ENCODE measurements at places on chromosomes 7 and 10.

GRCh38 chr10:117226813-117227451 is 14.0 kb upstream of the SLC18A2 start:
- DNase-seq = no peak

- no peak for DNase-seq
Observed at GRCh38 chr7:48660306-48660870, 264.0 kb upstream of the CDC14C start.

DNA sequence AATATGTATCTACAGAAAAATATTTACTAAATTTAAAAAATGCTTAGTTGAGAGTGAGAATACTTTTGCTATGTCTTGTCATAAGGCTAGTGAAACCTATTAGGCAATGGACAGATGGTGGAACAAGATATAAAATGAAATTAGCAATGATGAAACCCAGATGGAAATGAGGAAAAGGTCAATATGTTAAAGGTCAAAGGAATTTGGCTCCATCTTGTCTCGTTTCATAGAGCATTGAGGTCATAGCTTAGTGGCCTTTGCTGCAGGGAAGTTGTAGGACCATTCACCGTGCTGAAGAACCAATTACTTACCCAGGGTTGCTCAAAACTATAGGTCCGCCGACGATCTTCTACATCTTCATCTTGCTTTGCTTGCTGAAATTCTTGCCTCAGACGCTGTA is 683.9 kb downstream of the PARD3 start:
- DNase-seq = no peak

DNA sequence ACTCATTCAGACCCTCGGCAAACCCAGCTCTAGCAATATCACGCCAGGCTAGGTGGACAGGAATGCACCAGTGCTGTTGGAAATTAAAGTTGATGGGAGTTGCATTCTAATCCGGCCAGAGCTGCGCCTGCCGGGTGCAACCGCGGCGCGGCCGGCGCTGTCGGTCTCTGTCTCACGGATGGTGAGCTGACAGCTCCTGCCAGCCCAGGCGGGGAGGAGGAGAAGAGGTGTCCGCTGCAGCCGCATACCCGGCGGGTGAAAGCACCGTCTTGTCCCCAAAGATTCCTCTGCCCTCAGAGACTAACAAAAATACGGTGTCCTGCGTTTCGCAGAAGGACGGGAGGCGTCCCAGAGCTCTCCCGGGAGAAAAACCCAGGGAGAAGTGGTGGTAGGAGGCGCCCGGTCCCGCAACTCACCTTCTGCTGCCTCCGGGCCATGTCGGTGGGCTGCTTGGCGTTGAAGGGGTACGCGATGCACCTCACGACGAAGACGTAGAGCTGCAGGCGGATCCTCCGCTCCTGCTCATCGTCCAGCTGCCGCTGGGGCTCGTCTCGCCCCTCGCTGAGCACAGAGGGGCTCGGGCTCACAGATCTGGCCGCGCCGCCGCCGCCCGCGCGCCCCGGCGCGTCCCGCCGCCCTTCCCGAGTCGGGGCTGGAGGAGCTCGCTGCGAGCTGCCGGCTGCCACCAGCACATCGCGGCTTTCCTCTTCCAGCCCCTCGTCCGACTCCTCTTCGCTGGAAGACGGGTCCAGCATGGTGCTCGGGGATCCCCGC is 490 bp downstream of the CADPS2 start:
- DNase-seq = no peak

GRCh38 chr7:84495128-84495527 is 300.5 kb upstream of the SEMA3A start:
- DNase-seq = no peak

DNA sequence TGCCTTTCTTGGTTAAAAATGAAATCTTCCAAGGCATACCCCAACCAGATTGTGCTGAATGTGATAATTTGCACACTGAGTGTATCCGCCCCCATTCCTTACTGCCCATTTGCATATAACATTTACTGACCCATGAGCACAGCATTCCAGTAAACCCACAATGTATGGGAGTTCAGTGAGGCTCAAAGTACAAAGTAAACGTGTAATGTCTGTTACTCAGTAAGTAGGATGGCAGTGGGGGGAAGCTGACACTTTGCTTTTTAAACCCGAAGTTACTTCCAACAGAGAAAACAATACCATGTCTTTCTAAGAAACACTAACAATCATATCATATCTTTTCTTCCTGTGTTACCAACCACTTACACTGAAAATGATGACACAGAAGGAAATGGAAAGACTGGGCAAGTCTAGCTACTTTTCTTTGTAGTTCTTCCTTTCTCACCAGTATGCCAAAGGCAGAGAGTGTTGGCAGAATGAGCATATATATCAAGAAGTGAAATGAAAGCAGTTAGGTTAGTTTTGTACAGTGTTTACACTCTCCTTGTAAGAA is 27.1 kb upstream of the SOSTDC1 start:
- DNase-seq = no peak

- no peak for DNase-seq
Observed at GRCh38 chr7:45563941-45564461, 10.2 kb upstream of the ADCY1 start.

GRCh38 chr7:121576148-121576917 is 180.2 kb upstream of the FAM3C start:
- no peak for DNase-seq

DNA sequence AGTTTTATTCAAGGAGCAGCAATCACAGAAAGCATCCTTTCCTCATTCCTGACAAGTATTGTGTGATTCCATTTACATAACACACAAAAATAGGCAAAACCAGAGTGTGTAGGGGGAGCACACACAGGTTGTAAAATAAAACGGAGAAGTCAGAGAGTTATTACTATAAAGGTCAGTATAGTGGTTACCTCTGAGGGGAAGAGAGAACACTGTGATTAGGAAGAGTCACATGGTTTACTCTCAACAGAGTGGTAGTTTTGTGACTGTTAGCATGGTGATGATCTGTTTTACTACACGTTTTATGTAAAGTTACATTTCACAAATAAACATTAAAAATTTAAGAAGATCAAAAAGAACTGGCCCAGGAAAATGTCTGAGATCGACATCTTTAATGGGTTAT is 74.6 kb downstream of the VPS41 start:
- no peak for DNase-seq

GRCh38 chr7:2639181-2639681 is 7.4 kb downstream of the TTYH3 start:
- no peak for DNase-seq

GRCh38 chr10:103367782-103368518 is at the start of gene TAF5:
Gene TAF5 (plus strand): TSS chr10:103367976. CDS start chr10:103367990, 14 bp downstream.
- peak; percentile 82 for DNase-seq

- no peak for DNase-seq
Observed at GRCh38 chr10:132960071-132960472, 17.7 kb upstream of the CFAP46 start.

DNA sequence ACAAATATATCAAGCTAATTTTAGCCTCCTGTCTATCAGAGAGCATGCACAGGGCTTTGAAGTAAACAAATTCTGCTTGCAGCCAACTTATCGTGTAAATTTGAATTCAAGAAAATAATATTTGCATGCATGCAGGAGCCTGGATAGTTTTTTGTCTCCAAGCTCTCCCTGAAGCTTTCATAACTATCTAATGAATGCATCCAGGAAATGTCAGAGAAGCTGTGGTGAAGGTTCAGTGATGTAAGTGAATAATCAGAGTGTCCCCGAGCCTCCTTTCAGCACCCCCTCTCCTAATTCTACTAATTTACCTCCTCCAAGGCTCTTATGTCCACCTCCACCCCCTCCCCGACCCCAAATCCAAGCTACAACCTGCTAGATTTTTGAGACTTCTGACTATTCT is 172.0 kb upstream of the ZNF32 start:
- DNase-seq = no peak

- DNase-seq = no peak
Observed at GRCh38 chr7:8249121-8249520, 12.8 kb downstream of the ICA1 start.

- no peak for DNase-seq
Observed at GRCh38 chr7:25611196-25611595, 382.9 kb upstream of the NPVF start.

GRCh38 chr10:131786756-131787605 is 113.8 kb upstream of the PPP2R2D start:
- no peak for DNase-seq

DNA sequence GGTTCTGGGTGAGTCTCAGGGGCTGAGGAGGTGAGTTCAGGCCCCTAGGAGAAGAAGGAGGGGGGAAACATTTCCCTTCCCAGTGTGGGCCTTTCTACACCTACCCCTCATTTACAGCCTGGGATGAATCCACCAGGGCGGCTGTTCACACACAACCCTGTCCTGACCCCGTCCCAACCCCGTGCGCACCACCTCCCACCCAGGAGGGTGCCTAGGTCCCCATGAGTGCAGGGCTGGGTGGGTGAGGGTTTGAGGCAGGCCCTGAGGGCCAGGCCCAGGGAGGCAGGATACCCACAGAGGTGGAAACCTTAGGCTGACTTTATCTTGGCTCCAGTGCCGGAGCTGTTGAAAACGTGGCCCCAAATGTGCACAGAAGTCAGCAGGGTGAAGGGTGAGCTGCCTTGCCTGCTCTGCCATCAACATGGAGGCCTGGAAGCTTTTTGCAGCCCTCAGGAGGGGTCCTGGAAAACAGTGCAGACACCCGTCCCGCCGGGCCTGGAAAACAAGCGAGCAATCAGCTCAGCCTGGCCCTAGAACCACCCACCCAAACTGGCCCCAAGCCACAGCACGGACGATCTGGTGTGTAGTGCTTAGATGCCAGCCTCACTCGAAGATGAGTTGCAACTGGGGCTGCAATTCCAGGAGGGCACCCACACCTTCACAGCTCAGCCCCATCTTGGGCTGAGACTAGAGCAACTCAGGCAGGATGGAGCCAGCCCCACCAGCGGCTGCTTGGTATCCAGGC is 9.3 kb upstream of the RET start:
- no peak for DNase-seq

DNA sequence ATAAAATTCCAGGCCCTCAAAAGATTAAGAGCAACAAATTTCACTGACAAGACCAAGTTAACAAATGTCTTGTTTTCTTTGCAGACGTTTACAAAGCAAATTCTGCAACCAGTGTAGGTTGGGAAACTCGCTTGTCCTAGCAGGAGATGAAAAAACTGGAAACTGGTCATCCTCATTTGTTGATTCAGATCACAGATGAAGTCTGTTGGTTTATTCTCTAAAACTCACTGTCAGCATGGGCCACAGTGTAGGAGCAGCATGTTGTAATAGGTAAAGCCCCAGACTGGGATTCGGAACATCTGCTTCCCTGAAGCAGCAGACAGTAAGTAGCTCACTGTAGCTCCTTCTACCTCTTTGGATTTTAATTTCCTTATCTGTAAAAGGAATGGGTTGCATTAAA is 31.5 kb downstream of the PANK1 start:
- DNase-seq = no peak

- no peak for DNase-seq
Observed at GRCh38 chr7:27359181-27360125, 116.9 kb downstream of the EVX1 start.

GRCh38 chr7:91462316-91462715 is 198.1 kb downstream of the FZD1 start:
- DNase-seq = no peak

GRCh38 chr7:134648456-134648855 is 1.8 kb downstream of the BPGM start:
- no peak for DNase-seq

DNA sequence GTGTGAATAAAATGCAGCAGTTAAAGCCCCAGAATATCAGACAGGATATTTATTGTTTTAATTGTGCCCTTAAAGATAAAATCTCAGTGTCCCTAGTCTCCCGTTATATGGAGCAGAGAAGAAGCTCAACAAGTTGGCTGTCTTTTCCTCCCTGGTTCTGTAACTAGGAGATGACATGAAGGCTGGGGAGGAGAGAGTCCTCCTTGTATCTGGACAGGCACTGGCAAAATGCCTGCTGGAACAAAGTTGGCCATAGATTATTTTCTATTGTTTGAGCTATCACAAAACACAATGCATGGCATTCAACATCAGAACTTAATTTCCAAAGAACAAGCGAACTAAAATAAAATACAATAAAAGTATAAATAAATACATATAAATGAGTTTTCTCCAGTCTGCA is 694.9 kb upstream of the KCND2 start:
- no peak for DNase-seq

DNA sequence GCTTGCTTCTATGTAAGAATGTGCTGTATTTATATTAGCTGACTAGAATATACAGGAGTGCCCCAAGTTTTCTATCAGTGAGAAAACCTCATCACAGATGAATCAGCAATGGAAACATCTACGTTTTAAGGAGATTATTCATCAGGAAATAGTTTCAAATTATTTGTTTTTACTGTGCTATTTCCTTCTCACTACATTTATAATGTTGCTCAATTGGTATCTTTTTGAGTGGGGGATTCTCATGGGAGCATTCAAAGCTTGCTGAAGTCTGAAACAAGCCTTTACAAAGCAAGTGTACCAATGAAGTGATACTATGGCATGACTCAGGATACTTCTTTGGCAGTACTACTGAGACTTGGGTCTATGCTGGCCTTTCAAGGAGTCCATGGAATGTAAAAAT is 191.1 kb upstream of the SLC26A5 start:
- no peak for DNase-seq

DNA sequence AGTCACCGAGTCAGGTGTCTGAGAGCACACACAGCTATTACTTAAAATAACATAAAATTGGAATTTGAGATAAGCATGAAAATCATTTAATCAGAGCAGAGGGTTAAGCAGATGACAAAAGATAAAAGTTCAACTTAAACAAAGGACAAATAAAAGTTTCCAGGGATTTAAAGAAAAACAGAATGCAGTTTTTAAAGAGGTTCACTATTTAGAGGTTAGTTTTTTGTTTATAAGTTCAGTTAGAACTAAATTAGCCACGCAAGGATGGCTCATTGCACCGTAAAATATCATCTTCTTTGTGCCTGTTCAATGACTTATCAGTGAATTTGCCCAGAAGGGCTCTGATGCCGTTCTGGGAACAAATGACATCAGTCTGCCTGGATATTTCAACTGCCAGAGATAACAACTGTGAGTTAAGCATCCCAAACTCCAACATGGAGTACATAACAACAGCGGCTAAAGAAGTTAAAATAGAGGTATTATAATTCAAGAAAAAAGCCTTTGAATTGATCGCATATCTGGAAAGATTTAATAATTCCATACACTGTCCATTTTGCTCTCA is 107.8 kb downstream of the ANK3 start:
- no peak for DNase-seq

- peak; percentile 59 for DNase-seq
Observed at GRCh38 chr7:3063016-3063753, 19.5 kb upstream of the CARD11 start.

GRCh38 chr7:98078197-98078870 is 28.3 kb upstream of the LMTK2 start:
- no peak for DNase-seq

GRCh38 chr10:31745612-31746376 is 182.8 kb downstream of the ARHGAP12 start:
- peak; percentile 31 for DNase-seq

- no peak for DNase-seq
Observed at GRCh38 chr10:58932126-58932525, 244.3 kb upstream of the PHYHIPL start.

Data from activated T-helper 1 cell treated with anti-CD3 and anti-CD28 coated beads, Interleukin-2, amount 50 U/mL, for 16 hours (primary cell).